ENCODE measurements at places on chromosomes 3 and 15.

- H3K4me1 ChIP-seq = peaks cover 25% of the 10 kb centered on the region
- H3K27me3 ChIP-seq = no peaks in the 10 kb centered on the region
- no peak for DNase-seq
- peaks cover 6% of the 10 kb centered on the region for H3K36me3 ChIP-seq
Measured at GRCh38 chr3:121989943-121990342, 32.1 kb downstream of the ILDR1 start.

GRCh38 chr15:89783111-89783860 is 7.2 kb downstream of the MESP2 start:
- DNase-seq = no peak
- peaks cover 4% of the 10 kb centered on the region for H3K27me3 ChIP-seq
- peaks cover 26% of the 10 kb centered on the region for H3K4me1 ChIP-seq
- H3K36me3 ChIP-seq = peaks cover 2% of the 10 kb centered on the region
- H3K4me3 ChIP-seq = no peak overlapping the region

GRCh38 chr3:73215281-73215680 is 153.8 kb downstream of the EBLN2 start:
- H3K4me3 ChIP-seq = no peak overlapping the region
- no peak for DNase-seq
- H3K36me3 ChIP-seq = no peaks in the 10 kb centered on the region
- no peak overlapping the region for H3K27ac ChIP-seq
- H3K4me1 ChIP-seq = no peaks in the 10 kb centered on the region

GRCh38 chr3:123483146-123483545 is 34.3 kb upstream of the ADCY5 start:
- no peak overlapping the region for H3K27ac ChIP-seq
- H3K27me3 ChIP-seq = peaks cover 3% of the 10 kb centered on the region

DNA sequence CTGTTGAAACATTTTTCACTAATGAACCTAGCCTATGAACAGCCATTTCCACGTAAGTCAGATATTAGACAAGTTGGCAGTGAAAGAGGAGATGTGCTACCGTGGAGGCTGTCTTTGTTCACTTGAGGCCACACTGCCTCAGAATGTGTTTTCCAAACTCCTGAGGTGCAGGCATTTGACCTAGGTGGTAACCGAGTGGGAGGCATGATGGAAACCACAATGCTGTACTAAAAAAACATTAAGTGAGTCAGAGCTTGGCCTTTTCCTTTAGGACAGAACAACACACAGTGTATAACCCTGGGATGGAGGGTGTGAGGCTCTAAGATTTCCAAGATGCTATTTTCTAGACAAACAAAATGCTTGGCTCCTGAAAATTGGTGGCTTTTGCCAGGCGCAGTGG is 406.3 kb downstream of the SOX2 start:
- H3K27me3 ChIP-seq = peaks cover 1% of the 10 kb centered on the region
- DNase-seq = no peak
- no peak overlapping the region for H3K27ac ChIP-seq

DNA sequence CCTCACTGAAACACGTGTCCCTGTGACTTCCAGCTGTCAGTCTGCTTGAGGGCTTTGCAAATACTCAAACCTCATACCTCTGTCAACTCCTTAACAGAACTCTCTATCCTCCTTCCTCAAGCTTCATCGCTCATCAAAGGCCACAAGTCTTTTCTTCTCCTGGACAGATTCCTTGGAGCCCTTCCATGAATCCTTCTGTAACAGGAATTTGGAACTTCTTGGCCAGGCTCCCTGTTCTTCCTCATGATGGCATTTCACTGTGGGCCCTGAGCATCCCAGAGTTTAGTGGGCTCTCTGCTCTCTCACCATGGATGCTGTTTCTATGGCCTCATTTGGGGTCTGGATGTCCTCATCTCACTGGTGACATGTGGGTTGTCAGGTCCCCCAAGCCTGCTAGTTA is 105.0 kb upstream of the TLE3 start:
- DNase-seq = no peak
- H3K27me3 ChIP-seq = peaks cover 2% of the 10 kb centered on the region
- no peak overlapping the region for H3K27ac ChIP-seq
- no peak overlapping the region for H3K4me3 ChIP-seq
- peaks cover 22% of the 10 kb centered on the region for H3K4me1 ChIP-seq

- DNase-seq = no peak
- no peaks in the 10 kb centered on the region for H3K27me3 ChIP-seq
Measured at GRCh38 chr3:170132335-170132734, 49.2 kb downstream of the PHC3 start.

DNA sequence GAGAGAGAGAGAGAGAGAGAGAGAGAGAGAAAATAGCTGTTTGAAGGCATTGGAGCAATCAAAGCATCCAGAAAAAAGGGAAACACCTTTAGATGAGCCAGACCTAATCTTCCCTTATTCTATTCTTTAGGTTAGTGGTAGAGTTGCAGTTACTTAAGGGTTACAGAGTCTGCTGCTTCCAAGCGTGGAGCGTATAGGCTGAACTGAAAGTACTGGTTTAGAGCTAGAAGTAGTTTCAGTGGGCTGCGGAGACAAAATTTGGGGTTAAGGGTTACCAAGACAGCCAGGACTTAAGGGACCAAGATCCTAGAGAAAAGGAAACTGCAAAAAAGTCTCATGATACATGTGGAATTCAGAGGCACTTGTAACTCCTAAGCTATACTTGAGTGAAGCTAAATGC is 66.1 kb upstream of the MEIS2 start:
- no peaks in the 10 kb centered on the region for H3K4me1 ChIP-seq
- no peak for DNase-seq
- no peaks in the 10 kb centered on the region for H3K36me3 ChIP-seq
- no peak overlapping the region for H3K4me3 ChIP-seq
- peaks cover 1% of the 10 kb centered on the region for H3K27me3 ChIP-seq
- no peak overlapping the region for H3K27ac ChIP-seq

DNA sequence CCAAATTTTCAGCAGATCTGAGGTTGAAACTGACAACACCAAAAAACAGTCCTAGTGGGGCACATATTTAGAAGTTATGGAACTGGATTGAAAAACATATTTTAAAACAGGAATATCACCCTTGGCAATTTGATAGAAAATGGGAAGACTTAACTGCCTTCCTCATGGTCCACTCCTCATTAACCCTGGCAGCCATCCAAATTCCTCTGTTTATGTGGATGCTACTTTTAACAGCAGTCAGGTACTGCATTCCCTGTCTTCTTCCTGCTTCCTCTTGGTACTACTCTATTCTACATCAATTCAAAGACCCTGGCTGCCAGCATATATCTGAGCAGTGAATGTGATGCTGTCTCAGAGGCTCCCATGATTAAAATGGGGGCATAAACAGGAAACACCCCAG is 54.3 kb downstream of the PDE8A start:
- no peak overlapping the region for H3K27ac ChIP-seq
- H3K4me3 ChIP-seq = no peak overlapping the region
- DNase-seq = no peak

DNA sequence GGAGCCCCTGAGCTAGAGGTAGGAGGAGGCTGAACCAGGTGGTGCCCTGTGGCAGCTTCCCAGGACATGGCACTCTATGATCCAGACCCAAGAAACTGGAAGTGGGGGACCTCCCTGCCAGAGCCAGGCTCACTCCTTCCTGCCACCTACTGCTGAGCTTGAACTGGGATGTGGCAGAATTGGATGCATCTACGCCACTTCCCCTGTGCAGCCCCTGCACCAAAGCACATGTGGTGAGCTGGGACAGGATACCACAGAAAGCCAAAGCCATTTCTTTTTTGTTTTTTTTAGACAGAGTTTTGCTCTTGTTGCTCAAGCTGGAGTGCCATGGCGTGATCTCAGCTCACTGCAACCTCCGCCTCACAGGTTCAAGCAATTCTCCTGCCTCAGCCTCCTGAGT is 518.0 kb upstream of the PPP2R3A start:
- H3K4me1 ChIP-seq = peaks cover 7% of the 10 kb centered on the region
- H3K27ac ChIP-seq = no peak overlapping the region
- H3K36me3 ChIP-seq = no peaks in the 10 kb centered on the region
- H3K27me3 ChIP-seq = no peaks in the 10 kb centered on the region
- DNase-seq = no peak

DNA sequence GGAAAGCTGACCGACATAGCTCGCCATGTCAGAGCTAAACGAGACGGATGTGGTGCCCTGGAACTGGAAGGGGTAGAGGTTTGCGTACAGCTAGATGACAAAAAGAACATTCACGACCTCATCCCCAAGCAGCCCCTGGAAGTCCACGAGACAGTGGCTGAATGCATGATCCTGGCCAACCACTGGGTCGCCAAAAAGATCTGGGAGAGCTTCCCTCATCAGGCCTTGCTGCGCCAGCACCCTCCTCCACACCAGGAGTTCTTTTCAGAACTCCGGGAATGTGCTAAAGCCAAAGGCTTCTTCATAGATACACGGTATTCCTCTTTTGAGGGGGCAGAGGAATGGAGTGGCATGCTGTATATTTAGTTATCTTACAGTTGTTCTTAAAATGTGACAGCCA is 30.4 kb downstream of the TIPIN start:
- no peaks in the 10 kb centered on the region for H3K4me1 ChIP-seq
- no peak overlapping the region for H3K4me3 ChIP-seq
- H3K27ac ChIP-seq = no peak overlapping the region
- no peak for DNase-seq

GRCh38 chr3:63967675-63968611 is 55.4 kb downstream of the PSMD6 start:
- no peak for DNase-seq
- peak overlapping the region; percentile 77 for H3K4me3 ChIP-seq
- H3K4me1 ChIP-seq = peaks cover 38% of the 10 kb centered on the region
- H3K27me3 ChIP-seq = no peaks in the 10 kb centered on the region
- H3K27ac ChIP-seq = peak overlapping the region; percentile 89

- H3K36me3 ChIP-seq = no peaks in the 10 kb centered on the region
- no peaks in the 10 kb centered on the region for H3K4me1 ChIP-seq
- no peak for DNase-seq
- no peak overlapping the region for H3K4me3 ChIP-seq
- H3K27me3 ChIP-seq = peaks cover 5% of the 10 kb centered on the region
- no peak overlapping the region for H3K27ac ChIP-seq
Measured at GRCh38 chr3:189165092-189165612, 6.6 kb upstream of the TPRG1 start.

DNA sequence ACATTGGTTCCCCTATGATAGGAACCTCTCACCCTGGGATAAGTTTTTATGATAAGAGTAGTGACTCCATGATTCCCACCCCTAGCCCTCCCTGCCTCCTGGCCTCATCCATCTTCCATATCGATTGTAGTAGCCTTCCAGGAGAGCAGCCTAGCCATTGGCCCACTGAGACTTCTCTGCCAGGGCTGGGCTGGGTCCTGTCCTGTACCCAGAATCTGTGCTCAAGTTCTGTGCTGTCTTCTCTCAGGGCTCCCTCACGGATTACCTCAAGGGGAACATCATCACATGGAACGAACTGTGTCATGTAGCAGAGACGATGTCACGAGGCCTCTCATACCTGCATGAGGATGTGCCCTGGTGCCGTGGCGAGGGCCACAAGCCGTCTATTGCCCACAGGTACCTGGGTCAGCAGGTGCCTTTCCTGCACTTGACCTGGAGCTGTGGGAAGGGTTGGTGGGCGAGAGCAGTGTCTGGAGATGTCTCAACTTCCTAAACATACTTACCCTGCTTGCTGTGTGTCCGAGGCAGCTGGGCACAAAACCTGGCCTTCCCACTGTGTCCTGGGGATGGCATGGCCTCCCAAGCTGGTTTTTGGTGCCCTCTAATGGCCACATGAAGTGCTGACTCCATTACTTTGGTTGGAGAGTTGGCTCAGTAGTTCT is 16.6 kb upstream of the EXOG start:
- no peak overlapping the region for H3K4me3 ChIP-seq
- DNase-seq = peak; percentile 19

- no peak overlapping the region for H3K4me3 ChIP-seq
- no peaks in the 10 kb centered on the region for H3K36me3 ChIP-seq
- no peak overlapping the region for H3K27ac ChIP-seq
- peaks cover 2% of the 10 kb centered on the region for H3K27me3 ChIP-seq
- DNase-seq = no peak
- H3K4me1 ChIP-seq = peaks cover 13% of the 10 kb centered on the region
Measured at GRCh38 chr3:122268257-122269024, 56.6 kb upstream of the CSTA start.

DNA sequence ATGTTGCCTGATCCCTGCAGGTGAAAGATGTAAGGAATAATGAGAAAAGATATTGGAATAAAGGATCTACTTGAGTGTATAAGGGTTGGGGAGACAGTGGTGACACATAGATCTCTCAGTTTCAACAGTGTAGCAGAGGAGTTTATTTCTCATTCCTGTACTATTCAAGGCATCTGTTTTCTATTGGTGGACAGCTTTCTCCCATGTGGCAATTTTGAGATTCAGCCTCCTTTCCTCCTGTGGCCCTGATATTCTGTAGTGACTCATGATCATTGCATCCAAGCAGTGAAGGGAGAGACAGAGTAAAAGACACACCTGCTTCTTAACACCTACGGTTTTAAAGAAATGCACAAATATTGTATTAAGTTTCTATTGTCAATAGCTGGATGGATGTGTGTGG is 327.6 kb downstream of the GRM7 start:
- no peaks in the 10 kb centered on the region for H3K36me3 ChIP-seq
- H3K4me1 ChIP-seq = no peaks in the 10 kb centered on the region
- no peaks in the 10 kb centered on the region for H3K27me3 ChIP-seq

DNA sequence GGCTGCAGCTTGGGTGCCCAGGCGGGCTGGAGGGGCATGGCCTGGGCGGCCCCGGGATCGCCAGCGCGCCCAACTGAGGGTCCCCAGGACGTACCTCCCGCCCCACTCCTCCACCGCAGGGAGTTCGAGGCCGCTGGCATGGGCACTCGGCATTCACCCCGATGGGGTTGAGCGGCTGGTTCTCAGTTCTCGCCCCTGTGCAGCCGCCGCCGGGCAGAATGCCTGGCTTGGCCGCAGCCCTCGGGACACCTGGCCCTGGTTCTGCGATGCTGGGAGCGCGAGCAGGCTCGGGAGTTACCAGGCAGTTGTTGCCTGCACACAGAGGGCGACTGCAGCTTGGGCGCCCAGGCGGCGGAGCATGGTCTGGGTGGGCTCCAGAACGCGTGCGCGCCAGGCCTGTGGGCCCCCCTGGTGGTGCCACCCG is 121.4 kb downstream of the LMLN start:
- H3K4me1 ChIP-seq = peaks cover 2% of the 10 kb centered on the region
- H3K36me3 ChIP-seq = no peaks in the 10 kb centered on the region
- H3K27ac ChIP-seq = no peak overlapping the region

DNA sequence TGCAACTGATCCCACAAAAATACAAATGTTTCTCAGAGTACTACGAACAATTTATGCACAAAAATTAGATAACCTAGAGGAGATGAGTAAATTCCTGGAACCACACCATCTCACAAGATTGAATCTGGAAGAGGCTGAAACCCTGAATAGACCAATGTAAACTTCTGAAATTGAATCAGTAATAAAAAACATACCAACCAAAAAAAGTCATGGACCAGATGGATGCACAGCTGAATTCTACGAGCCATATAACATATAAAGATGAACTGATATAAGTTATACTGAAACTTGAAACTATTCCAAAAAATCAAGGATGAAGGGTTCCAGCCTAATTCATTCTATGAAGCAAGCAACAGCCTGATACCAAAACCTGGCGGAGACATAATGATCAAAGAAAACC is 336.3 kb downstream of the PYDC2 start:
- no peak overlapping the region for H3K4me3 ChIP-seq
- no peaks in the 10 kb centered on the region for H3K4me1 ChIP-seq
- no peaks in the 10 kb centered on the region for H3K36me3 ChIP-seq
- no peak for DNase-seq

All from memory B cell (primary cell).